ENCODE measurements at places on chromosomes 2 and 18. TPM values are rescaled to one million over a fixed set of nuclear protein-coding genes. Genes with fewer than 3 reads are reported as not detected.

The MYOM1 gene
- polyA plus RNA-seq = 2.9 TPM

The EPB41L3 gene
- 167 TPM for polyA plus RNA-seq

The PROM2 gene
- polyA plus RNA-seq = 1.1 TPM

The PFN4 gene
- polyA plus RNA-seq = 0.27 TPM

DNA sequence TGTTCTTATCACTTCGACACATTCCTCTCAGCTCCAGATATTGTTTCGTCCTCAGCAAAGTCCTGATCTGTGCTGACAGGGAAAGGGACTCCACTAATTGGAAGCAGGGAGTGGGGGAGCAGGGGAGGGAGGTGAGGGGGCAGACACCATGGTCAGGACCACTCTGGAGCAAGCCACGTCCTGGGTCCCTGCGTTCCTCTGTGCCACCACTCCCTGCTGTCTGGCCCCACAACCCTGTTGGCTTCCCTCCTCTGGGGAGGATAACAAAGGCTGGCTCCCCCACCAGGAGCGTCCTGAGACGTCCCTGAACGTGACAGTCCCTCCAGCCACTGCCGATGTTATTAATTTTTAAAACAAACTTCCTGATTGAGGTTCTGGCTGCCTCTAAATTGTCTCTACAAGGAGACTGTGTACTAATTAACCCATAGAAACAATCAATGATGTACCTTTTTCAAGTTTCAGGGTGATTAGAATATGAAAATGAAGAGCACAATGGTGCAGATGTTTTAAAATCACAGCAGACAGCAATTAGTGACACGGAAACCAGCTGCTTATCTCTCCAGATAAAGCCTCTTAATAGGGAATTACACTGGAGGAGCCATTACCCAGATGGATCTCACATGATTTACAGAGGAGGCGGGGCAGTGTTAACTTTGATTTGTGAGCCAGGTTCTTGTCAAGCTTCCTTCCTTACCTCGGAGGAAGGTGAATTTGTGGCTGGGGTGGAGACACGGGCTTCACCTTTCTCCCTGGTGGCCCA is 257.5 kb downstream of the SETBP1 start:
- no peaks in the 10 kb centered on the region for H3K27me3 ChIP-seq
- H3K36me3 ChIP-seq = no peaks in the 10 kb centered on the region
- DNase-seq = peak; percentile 84

DNA sequence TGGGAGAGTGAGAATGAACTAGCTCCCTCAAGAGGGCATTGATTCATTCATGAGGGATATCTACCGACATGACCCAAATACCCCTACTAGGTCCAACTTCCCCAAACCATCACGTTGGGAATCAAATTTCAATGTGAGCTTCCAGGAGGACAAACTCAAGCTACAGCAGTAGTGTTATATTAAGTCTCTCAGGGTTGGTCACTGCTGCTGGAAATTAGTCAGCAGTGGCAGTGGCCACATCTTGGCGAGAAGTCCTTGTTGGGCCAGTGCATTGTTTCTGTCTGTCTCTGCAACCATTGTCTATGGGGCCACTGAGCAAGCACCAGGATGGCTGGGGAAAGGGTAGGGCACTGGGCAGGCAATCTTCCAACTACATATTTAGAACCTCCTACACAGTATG is 47.5 kb downstream of the THUMPD2 start:
- peaks cover 5% of the 10 kb centered on the region for H3K36me3 ChIP-seq
- no peak overlapping the region for H3K27ac ChIP-seq
- no peak for DNase-seq
- H3K4me1 ChIP-seq = no peaks in the 10 kb centered on the region
- no peak overlapping the region for H3K4me3 ChIP-seq
- no peaks in the 10 kb centered on the region for H3K27me3 ChIP-seq

All from small intestine (tissue), 16 donors.